CD4-positive, alpha-beta T cell (primary cell): ENCODE measurements at places on chromosomes 2 and 18.

DNA sequence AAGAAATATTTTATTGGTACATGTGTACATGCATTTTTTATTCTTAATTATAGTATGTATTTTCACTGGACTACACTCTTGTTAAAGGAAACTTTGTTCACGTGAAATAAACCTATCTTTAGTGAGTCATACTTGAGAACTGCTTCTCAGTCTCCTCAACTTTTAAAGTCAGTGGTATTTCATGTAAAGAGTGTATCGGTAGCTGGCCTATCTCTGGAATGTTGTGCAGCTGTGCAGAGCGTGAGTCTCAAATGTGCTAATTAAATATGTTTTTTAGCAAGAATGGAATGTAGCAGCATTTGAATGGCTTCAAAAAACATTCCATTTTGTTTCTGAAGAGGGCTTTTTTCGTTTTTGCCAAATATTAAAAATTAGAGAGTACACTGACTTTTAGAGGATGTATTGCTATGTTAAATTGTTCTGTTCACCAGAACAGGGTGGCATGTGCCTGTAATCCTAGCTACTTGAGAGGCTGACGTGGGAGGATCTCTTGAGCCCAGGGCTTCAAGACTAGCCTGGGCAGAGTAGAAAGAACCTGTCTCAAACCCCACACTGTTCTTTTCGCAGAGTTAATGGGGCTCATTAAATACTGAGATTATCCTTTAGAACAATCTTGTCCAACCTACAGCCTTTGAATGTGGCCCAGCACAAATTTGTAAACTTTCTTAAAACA is 14.3 kb downstream of the SPTBN1 start:
- no peak for DNase-seq

DNA sequence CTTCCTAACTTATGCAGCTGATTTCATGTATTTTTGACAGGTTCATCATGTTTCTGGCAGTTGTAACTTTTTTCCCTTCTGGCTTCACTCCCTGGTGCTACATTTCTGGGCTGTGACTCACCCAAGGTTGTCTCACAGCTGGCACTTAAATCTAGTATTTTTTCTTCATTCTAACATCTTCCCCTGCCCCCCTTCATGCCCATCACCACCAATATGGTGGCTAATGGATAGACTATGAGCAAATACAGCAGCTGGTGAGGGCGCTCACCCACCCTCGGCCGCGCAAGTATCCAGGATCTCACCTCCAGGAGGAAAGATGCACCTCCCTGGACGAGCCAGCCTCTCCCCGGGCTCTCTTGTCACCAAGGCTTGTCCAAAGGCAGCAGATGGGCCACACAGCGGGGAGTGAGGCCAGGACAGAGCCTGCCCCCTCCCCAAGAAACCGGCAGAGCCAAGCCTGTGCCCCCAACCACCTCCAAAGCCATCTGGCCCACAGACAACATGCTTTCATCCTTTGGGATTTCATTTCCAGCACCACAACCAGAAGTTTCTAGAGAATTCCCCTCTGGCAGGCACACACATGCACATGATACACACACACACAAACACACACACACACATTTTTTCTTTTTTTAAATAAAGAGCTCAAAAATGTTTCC is 39.1 kb downstream of the ATOH8 start:
- DNase-seq: no peak

DNA sequence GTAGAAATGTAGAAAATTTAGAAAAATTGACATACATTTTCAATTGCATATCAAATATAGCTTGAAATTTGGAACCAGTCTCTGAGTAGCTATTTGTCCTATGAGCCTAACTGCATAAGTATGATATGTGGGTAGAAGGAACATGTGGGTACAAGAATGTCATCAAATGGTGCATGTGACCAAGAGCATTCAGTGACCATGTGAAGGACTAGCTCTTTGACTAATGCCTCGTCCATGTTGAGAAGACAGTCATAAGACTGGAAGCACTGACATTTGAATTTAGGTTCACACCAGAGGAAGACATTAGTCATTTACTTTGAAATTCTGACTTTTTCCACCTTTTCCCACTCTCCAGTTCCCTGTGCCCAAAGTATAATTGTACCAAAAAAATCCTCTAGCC is 12.6 kb downstream of the MRPL44 start:
- DNase-seq: no peak

- no peak for DNase-seq
Observed at GRCh38 chr2:19490846-19491435, 132.5 kb upstream of the OSR1 start.

DNA sequence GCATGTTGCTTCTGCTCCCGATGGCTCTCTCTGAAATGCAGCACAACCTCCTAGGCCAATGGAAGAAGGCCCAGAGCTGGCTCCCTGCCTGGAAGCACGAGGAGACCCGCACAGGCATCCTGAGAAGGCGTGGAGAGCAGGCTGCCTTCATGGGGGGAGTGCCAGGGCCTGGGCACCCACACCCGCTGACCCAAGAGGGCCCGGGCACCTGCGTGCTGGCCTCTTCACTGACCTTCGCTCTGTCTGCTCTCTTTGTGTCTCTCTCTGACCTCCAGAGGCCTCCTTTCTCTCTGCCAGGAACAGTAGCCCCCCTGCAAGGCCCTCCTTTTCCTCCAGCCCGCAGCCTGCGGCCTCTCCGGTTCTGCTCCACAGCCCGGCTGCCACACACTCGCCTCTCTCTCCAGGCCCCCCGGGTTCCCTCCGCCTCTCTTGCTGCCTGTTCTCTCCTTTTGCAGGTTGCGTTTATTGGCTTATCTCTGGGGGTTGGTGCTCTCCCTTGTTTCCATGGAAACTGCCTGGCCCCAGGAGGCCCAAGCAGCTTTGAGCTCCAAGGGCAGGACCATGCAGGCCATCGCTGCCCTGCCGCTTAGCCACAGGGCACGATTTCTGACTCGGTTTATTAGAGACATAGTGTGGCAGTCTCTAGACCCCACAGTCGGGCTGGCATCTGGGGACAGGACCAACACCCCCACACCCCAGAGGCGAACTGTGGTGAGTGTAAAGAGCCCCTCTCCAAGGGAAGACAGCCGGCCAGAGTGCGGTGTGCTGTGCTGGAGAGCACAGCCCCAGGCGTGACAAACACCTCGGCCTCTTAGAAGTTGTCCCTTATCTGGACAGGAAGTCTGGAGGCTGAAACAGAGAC is 1.7 kb downstream of the MZT2B start:
- DNase-seq: no peak

- no peak for DNase-seq
Observed at GRCh38 chr2:165058476-165059265, 103.3 kb upstream of the SLC38A11 start.

GRCh38 chr2:188966079-188966571 is 8.0 kb upstream of the COL3A1 start:
- no peak for DNase-seq

GRCh38 chr2:46871976-46872381 is 43.6 kb downstream of the MCFD2 start:
- DNase-seq: no peak

DNA sequence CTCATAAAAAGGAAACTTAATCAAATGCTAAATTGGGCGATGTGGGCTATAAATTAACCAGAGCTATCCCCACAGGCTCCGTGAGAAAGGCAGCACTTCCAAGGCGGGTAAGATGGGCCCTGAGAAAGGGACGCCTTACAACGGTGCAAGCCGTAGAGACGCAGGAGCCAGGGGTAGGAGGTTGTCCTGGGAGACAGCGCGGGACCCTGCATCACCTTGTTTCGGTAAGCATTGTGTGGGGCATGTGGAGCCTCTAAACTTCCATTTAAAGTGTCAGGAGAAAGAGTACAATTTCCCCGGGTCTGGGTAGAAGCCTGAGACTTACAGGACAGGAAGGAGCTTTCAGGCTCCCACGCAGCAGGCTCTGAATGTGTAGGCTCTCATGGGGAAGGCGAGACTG is 1.2 kb upstream of the PER2 start:
- no peak for DNase-seq

- no peak for DNase-seq
Observed at GRCh38 chr2:54466870-54467269, 10.7 kb downstream of the SPTBN1 start.

- no peak for DNase-seq
Observed at GRCh38 chr2:68417926-68418325, 49.2 kb downstream of the FBXO48 start.

- no peak for DNase-seq
Observed at GRCh38 chr18:69574401-69574800, 173.7 kb downstream of the DOK6 start.

- no peak for DNase-seq
Observed at GRCh38 chr2:234318361-234318760, 178.5 kb downstream of the ARL4C start.

GRCh38 chr2:69242651-69243051 is 144.4 kb downstream of the GFPT1 start:
- no peak for DNase-seq

DNA sequence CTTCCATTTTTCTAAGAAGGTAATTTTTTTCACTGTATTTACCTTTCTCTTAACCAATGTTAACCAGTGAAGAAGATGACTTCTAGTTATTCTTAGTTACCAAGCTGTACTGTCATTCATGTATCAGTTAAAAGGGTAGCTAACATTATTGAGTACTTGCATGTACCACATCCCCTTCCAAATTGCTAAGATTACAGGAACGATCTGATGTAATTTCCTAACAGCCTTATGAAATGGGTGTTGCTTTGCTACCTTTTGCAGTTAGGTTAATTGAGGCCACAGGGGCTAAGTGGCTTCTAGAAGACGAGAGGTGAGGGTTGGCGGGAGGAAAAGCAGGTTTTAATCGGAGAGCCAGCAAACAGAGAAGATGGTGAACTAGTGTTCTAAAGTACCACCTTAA is 1.8 kb upstream of the SULT6B1 start:
- no peak for DNase-seq

DNA sequence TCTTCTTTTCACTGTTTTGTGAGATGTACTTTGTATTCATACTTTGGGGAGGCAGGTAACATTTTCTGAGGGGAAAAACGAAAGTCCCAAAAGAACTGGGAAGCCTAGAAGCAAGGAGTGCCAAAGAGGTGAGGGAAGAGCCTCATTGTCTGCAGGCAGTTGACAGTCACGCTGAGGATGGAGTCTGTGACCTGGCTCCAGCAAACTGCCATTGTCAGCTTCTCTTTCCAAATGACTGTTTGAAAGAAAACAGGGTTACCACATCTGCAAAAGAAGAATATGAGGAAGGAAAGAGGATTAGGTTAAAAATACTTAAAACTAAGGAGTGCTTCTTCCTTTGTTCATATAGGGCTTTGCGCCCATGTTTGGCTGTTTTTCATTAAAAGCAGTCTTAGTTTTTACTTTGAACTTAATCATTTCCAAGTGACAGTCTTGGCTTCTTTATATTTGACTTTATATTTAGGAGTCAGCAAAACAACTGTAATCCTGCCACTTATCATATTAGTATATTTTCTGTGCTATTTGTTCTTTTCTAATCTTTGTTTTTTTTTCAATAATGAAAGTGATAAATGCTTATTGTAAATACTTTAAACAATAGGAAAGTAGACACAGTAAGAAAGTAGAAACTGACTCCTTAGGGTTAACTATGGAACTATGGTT is 35.0 kb downstream of the CERS6 start:
- DNase-seq: no peak

GRCh38 chr2:101400048-101400447 is 12.7 kb upstream of the CREG2 start:
- no peak for DNase-seq

DNA sequence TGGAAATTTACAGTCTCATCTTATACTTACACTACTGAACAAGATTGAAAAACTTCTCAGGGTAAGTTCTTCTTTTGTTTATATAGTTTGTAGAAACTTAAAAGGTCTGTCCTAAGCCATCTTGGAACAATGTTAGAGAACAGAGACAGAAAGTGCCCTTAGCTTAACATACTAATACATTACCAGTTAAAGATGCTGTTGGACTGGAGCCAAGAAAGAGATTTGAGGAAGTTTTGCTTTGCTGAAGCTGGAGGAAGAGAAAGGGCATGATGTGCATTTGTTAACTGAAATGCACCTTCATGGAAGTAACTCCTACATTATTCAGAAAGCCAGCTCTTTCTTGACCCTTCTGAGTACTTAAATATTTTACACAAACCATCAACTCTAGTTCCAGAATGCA is 66.5 kb upstream of the TNFRSF11A start:
- DNase-seq: no peak

GRCh38 chr2:9847140-9847539 is 3.9 kb downstream of the TAF1B start:
- no peak for DNase-seq

- no peak for DNase-seq
Observed at GRCh38 chr18:58046794-58047555, 2.9 kb downstream of the NEDD4L start.
